ENCODE measurements at places on chromosomes 3 and 15.

DNA sequence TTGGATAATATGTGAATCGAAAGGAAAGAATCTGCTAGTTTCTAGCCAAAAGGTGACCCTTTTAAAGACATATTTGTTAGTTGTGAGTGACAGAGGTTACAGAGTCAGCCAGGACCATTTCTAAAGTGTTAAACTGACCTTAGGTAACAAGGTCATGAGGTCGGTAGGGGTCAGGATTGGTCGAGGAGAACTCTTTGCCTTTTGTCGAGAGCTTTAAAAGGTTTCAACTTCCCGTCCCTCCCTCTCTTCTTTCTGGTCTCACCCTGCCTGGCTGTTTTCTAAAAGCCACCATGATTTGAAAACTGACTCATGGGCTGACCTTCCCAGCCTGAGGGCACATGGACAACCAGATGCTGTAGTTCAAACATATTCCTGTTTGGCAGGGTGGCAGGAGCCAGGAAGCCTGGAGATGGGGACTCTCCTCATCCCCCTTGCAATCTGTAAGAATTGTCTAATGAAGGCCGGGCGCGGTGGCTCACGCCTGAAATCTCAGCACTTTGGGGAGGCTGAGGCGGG is 25.8 kb upstream of the PRTG start:
- no peak for DNase-seq

DNA sequence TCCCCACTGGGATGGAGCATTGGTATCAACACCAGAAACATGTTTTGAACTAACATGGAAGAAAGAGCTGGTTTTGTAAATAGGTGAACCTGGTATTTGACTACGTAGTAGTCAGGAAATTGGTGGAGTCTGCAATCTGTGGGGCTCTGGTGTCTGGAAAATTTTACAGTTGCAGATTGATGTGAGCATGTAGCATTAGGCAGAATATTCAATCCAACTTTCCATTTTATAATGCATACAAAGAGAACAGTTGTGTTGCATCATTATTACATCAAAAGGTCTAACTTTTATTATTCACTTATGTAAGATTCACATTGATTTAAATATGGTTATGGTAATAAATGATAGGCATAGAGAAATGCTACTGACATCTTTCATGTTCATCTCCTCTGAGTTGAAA is 340.0 kb downstream of the ZNF385D start:
- no peak for DNase-seq

- DNase-seq = no peak
These were observed 72.4 kb upstream of the BBX start for GRCh38 chr3:107450254-107450893.

DNA sequence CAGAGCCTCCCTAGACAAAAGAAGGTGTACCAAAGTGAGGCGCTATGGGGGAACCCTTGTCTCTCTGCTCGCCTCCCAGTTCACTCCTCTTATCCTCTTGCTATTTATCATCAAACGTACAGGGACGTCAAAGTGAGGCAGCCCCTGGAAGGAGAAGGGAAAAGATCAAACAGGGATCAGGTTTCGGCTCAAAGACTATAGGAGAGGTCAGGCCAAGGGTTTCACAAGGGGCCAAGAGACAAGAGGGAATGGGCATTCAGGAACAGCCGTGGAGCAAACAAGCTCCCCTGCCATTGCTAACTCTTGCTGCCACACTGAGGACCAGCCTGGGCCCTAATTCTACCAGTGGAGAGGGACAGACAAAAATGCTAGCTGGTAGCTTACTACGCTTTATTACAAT is 168.7 kb downstream of the GREM1 start:
- DNase-seq = no peak

DNA sequence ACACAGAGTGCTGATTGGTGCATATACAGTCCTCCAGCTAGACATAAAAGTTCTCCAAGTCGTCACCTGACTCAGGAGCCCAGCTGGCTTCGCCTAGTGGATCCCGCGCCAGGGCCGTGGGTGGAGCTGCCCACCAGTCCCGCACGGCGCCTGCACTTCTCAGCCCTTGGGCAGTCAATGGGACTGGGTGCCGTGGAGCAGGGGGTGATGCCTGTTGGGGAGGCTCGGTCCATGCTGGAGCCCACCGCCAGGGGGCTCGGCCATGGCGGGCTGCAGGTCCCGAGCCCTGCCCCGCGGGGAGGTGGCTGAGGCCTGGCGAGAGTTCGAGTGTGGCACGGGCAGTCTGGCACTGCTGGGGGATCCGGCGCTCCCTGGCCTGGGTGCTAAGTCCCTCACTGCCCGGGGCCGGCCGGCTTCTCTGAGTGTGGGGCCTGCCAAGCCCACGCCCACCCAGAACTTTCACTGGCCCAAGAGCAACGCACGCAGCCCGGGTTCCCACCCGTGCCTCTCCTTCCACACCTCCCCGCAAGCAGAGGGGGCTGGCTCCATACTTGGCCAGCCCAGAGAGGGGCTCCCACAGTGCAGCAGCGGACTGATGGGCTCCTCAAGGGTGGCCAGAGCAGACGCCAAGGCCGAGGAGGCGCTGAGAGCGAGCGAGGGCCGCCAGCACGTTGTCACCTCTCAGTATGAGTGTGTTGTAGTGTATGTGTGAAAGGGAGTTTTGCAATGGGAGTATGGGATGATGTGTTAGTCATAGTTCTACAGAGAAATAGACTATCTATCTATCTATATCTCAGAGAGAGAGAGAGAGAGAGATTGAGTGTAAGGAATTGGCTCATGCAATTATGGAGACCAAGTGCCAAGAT is 69.0 kb downstream of the UBE2E2 start:
- no peak for DNase-seq

DNA sequence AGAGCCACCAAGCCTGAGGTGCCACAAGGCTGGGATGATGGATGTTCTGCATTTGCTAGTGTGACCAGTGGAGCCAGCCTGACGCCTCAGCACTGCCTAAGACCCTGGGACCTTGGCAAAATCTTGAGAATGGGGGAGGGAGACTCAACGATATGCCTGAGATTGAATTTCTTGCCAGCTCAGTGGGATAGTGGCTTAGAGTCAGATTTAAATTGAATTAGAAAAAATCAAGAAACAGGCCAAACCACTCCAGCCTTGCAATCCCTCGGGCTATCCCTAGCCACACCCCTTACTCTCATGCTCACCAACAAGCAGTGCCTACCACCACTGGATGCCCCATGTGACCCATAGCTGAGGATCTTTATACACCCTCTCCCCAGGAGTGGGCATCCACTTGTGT is 18.7 kb upstream of the PDE8A start:
- DNase-seq = no peak

DNA sequence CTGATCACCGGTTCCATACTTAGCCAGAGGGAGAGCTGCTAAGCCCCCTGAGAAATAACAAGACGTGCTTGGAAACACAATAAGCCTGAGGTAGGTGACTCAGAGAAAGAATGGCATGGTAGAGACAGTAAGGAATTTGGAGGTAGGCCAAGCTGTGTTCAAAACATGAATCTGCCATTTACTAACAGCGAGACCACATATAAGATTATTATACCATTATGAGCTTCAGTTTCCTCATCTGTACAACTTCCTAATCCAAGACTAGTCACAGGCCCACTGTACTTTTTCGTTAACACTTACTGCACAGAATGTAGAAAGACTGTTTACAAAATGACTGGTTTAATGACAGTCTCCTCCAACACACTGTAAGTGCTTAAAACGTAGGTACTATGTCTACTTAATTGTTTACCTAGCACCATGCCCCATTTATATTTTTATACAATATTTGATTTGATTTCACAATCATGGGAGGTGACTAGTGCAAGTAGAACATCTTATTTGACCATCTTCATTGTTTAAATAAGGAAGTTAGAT is 25.7 kb downstream of the ATOSA start:
- DNase-seq = peak; percentile 53

Measured in NCI-H2029 (cell line).